ENCODE measurements at places on chromosomes 1 and 21. TPM values are rescaled to one million over a fixed set of nuclear protein-coding genes. Genes with fewer than 3 reads are reported as not detected.

- no peak for DNase-seq
Measured at GRCh38 chr1:19260211-19261138, 8.9 kb downstream of the MRTO4 start.

Gene CLDN8
- 2.3 TPM for total RNA-seq

DNA sequence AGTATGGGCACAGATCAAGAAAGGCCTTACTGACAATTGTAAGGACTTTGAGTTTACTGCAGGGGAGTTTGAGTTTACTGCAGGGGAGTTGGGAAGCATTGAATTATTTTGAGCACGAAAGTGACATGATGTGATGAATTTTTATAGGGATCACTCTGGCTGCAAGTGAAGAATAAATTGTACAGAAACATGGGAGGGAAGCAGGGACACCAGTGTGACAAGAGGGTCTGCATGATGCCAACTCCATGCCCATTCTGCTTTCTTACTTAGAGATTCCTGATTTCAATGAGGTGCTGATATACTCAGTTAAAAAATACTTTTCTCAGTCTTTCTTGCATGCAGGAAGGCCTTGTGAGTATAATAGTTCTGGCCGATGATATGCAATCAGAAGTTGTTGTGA lies 234.4 kb downstream of the CENPF start:
- no peak for DNase-seq

DNA sequence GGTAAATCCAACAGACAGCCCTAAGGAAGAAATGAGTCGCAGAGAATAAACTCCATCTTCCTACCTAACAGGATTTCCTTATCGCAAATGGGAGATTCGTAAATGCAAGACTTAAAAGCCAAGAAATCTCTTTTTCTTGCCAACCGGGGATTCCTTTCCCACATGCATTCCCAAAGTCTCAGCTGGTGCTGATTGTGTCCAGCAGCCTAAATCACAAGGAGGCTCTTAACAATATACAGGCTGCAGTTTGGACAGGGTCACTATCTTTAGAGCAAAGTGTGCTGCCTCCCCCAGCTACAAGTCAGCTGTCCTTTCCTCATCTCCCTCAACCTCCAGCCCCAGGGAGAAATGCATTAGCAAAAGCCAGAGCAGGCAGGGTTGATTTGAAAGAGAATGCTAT lies 189.8 kb upstream of the PLXNA2 start:
- peak; percentile 16 for DNase-seq

GRCh38 chr1:201354151-201354900 lies 23.2 kb downstream of the TNNT2 start:
- DNase-seq: no peak
